ENCODE measurements at places on chromosomes 3 and 15. TPM values are rescaled to one million over a fixed set of nuclear protein-coding genes. Genes with fewer than 3 reads are reported as not detected.

Gene SLITRK3
- not detected for total RNA-seq

DNA sequence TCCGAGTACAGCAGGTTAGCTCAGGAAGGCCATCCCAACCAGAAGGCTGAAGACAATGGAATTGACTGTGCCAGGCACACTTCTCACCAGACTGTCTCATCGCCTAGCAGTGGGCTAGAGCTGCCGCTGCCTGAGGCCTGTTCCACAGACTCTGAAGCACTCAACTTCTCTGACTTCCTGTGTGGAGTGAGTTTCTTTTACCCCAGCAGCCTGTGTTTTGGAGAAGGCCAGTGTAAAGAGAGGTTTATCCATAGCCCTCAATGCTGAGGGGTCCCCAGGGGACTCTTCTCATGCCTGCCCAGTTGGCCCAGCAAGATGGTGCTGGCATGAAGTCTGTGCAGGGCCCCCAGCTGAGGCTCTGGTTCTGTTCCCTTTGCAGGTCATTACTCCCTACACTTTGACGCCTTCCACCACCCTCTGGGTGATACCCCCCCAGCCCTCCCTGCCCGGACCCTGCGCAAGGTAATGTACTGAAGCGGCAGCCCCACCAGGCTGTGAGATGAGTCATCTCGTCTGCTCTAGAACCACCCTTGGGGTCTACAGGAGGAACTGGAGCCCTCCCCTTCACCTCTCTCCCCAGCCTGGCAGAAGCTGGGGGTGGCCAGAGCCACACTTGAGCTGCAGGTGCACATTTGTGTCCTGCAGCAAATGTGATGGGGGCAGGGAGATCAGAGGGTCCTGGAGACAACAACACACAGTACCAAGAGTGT lies 5.2 kb upstream of the MANF start:
- peaks cover 19% of the 10 kb centered on the region for H3K4me1 ChIP-seq
- DNase-seq = no peak
- no peaks in the 10 kb centered on the region for H3K27me3 ChIP-seq
- H3K36me3 ChIP-seq = peaks cover 7% of the 10 kb centered on the region
- H3K27ac ChIP-seq = no peak overlapping the region

DNA sequence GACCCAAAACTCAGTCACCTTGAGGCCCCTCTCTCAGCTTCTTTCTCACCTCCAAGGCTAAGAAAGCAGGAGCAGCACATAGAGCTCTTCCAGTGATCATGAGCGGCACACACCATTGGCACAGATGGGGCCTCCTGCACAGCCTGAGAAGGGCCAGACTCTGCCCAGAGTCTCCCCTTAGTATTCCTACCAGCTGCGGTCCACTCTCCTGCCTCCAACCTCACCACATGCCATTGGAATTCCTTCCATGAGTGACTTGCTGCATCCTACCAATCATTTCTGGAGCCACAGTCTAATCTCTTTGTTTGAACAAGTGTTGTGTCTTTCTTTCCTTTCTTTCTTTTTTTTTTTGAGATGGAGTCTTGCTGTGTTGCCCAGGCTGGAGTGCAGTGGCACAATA lies 39.3 kb downstream of the CDCP1 start:
- no peak overlapping the region for H3K27ac ChIP-seq
- H3K4me3 ChIP-seq = no peak overlapping the region
- no peak for DNase-seq
- peaks cover 23% of the 10 kb centered on the region for H3K36me3 ChIP-seq

DNA sequence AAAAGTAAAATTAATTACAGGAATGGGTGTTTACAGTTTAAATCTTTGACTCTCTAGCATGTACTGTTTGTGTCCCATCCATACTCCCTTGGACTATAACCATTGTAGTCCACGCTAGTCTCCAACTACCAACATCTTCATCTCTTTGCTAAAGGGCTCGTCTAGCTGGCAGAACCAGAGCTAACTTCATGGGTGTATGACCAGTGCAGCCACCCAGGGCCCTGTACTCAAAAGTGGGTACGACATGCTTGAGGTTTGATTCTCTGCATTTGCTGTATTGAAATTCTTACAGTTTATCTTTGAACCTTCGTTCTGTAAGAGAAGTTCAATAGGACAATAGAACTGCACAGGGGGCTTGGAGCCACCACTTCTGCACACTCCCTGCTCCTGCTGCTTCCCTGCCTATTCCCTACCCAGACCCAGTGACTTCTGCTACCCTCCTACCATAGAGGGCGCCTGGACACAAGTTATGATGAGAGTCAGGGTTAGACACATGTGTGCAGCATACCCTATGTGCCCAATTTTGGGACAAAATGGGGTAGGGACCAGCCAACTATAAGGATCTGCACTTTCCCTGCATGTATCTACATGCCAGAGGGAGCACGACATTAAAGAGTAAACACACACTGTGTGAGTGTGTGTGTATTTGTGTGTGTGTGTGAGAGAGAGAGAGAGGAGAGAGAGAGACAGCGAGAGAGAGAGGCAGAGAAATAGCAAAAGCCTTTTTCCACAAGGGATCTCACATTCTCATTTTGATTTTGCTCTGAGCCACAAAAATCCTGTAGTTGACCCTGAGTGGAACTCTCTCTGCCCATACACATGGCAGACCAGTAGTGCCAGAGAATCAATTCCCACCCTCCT lies 59.0 kb upstream of the NECTIN3 start:
- no peak overlapping the region for H3K27ac ChIP-seq
- H3K36me3 ChIP-seq = no peaks in the 10 kb centered on the region
- no peaks in the 10 kb centered on the region for H3K4me1 ChIP-seq
- no peak overlapping the region for H3K4me3 ChIP-seq

DNA sequence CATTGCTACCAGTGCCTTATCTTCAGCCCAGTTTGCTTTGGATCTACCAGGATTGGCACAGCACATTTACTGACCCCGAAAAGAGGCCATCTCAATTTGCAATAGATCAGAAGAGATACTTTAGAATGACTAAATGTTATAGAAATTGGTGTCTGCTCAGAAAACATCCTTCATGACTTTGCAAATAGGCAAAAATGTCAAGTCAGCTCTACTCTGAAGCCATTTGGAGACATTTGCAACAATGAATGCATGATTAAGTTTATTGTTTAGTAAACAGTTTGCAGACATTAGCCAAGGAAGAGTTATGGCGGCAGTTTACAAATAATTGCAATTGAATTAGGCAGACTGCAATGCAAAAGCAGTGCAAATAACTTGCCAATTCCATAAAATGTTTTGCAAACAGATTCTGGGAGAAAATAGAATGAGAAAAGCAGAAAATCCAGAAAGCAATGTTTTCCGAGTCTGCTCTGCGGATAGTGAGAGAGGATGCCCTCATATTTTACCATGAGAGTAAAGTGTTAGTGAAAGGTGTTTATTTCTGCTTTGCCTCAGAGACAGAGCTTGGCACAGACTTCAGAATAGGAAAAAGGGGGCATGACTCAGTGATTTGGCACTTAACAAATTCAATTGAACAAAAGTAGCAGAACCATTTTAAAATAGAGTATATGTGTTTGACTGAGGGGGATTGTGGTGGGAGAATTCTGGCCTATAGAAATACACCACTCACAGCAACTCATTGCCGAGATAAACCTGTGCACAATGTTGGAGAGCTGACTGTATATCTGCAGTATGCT lies 334.9 kb upstream of the NR2F2 start:
- no peak for DNase-seq
- H3K4me3 ChIP-seq = no peak overlapping the region
- no peak overlapping the region for H3K27ac ChIP-seq
- H3K4me1 ChIP-seq = peaks cover 12% of the 10 kb centered on the region

- H3K27me3 ChIP-seq = peaks cover 27% of the 10 kb centered on the region
- H3K36me3 ChIP-seq = no peaks in the 10 kb centered on the region
- no peaks in the 10 kb centered on the region for H3K4me1 ChIP-seq
Observed at GRCh38 chr15:61499376-61499775, 270.3 kb upstream of the RORA start.

Measured in activated CD4-positive, alpha-beta T cell treated with anti-CD3 and anti-CD28 coated beads for 36 hours (primary cell).